ENCODE measurements at places on chromosomes 3 and 15.
A peak's percentile ranks its signal among the peaks of the same experiment; 100 is the strongest.

DNA sequence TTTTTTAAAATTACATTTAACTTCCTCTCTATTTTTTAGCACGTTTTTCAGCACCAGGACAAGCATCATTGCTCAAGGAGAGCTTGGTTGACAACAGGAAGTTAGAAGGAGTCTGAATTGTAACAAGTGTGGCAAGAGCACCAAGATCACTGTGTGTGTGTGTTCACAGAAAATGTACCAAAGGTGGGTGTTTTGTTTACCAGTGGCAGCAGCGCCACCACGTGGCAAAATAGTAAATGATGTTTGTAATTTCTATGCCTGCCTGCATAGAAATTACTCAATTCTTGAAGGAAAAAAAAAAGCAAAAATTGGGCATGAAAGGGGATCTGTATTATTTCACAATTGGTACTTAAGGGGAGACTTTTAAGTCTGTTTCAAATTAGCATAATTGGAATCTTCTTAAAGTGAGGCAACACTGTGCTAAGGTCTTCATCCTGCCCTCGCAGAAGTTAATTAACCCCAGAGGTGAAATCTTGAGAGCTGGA, 7.4 kb upstream of the U2SURP start:
- DNase-seq: peak; percentile 43

GRCh38 chr3:116135457-116136085, 309.7 kb downstream of the LSAMP start:
- DNase-seq: peak; percentile 22

DNA sequence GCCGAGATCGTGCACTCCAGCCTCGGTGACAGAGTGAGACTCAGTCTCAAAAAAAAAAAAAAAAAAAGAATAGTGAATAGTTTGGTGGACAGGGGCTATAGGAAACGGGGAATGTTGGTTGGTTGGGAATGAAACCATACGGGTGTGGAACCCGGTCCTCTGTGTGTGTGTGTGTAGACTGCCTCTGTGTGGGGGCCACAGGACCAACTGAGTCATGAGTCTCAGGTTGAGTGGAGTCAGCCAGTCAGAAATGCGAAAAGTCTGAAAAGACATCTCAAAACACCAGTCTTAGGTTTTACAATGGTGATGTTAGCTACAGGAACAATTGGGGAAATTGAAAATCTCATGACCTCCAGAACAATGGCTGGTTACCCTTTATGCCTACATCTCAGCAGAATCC, 44.5 kb downstream of the ZDHHC19 start:
- DNase-seq: no peak

DNA sequence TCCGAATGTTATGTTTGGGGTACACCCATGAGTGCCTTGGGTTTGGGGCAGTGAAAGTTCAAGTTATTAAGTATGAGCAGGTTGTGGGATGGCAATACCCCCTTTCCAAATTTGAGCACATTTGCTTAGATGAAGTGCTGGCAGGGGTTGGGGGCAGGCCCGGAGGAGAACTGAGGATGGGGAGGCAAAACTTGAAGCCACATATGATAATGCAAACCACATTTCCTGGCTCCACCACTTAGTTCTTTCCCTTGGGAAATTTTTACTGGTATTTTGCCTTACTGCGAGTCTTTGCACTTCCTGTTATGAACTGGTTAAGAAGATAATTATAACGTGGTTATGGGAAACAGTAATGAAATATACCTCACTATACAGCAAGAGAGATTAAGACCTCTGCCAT, 336.0 kb upstream of the ONECUT1 start:
- no peak for DNase-seq

DNA sequence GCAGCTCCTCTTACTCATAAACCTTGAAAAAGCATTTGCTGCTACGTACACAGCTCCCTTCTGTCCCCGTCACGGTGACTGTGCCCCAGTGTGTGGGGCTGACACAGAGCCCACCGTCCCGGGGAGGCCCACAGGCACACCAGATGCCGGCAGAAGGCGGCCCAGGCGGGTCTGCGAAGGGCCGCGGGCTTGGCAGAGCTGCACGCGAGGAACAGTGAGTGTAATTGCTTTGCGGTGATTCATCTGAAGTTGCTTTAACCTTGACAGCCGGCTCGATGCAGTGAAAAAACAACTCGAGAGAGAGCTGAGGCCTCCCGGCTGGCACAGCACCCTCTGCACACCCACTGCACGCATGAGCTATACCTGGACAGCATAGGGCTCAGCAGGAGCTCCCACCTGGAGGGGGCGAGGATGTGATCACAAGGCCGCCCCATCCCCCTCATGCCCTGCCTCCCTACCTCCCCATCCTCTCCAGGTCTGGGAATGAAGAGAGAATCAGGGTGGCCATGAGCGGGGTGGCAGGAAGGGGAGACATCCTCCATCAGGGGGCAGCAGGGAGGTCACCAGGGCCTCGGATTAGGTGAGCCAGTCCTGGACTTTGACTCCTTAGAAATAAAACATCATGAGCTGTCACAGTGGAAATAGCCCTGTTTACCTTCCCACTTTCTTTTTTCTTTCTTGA, 172.7 kb downstream of the MEGF11 start:
- DNase-seq: no peak

DNA sequence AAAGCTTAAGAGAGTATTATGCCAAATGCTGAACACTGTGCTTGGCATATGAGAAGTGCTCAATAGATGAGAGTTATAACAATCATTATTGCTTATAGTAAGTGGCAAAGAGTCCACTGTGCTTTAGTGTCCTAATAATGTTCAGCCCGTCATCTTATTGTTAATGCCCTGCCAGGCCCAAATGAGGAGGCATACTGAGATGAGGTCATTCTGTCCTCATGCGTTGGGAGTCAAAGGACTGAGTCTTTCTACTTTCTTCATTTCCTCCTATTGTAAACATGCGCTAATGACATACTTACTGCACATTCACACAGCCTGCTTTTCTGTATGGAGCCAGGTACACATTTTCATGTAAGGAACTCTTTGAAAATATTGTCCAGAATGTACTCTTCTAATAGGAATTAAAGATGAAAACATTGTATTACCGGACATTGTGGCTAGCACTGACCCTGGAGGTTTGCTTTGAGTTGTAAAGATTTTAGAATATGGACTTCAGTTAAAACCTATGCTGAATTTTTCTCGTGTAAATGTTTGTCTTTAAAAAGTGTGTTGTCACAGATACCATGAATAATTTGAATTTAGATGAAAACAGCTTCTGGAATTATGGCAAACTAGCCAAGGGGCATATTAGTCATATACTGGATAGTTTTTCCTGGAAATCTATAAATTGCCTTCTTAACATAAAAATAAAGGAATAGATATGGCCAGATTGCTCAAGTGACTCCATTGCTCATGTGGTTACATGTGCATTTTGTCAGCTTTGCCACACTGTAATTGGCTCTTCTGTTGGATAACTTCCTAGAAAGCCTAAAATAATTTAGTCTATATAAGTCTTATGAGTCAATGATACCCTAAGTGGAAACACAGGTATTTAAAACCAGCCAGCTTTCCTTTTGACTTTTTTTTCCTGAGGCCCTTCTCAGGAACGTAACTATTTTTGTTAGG, 38.3 kb downstream of the KBTBD12 start:
- peak; percentile 51 for DNase-seq

DNA sequence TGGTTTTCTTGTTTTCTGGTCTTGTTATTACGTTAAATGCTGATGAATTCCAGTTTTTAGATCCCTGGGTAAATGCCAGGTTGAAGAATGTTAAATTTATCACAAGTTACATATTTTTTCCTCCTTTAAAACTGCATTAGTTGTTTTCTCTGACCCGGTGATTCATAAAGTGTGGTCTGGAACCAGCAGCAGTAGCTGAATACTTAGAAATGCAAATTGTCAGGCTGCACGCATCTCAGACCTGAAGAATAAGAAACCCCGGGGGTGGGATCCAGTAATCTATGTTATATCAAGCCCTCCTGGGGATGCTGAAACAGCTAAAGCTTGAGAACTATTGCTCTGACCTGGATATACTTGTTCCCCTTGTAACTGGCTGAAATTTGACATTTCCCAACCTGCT, 69.1 kb downstream of the PEX5L start:
- no peak for DNase-seq

DNA sequence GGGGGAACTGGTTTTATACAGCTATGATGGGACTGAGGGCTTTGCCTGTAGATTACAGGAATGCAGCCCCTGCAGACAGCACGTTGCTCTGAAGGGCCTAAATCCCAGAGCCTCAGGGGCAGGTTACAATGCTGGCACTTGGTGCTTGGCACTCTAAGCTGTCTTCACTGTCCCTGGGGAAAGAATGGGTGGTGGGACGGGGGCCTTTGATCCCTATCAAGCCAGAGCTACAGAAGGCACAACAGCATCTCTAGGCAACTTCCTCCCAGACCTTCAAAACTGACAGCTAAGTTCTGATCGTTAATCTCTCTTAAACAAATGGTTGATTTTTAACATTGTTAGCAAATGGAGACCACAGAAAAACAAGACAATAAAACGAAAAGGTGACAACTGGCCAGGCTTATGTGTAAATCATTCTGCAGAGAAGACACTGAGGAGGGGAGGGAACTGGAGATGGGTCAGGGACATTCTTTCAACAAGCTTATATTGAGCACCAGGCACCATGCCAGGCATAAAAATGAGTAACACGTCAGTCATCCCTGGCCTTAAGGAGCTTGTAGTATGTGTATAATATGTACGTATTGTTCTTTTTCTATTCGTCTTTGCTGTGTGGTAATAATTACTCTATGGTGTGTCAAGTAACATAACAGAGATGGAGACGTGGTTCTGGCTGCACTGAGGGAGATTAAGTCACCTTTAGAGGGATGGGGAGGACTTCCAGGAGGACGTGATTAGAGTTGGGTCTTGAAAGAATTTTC, 49.1 kb downstream of the CA12 start:
- DNase-seq: no peak

- DNase-seq: no peak
These were observed 183.6 kb downstream of the ABHD5 start for GRCh38 chr3:43874290-43874689.

All from muscle of back (tissue), 13 donors.